ENCODE measurements at places on chromosomes 4 and X.

- no peak for DNase-seq
Measured at GRCh38 chr4:18934197-18934596, 912.6 kb upstream of the LCORL start.

DNA sequence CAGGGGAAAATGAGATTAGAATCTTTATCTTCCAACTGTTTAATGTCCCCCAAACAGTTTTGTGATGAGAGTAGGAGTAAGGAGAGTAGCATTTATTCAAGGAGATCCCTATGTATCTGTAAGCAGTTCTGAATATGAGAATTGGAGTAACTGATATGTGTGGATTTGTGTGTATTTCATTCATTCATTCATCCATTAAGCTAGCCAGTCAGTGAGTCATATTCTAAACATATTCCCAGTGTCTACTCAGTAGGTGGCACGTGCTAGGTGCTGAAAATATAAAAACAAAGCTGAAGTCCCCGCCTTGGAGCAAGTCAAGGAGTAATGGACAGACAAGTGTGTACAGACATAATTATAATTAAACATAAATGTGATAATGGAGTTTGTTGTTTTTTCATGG, 12.4 kb upstream of the STX18 start:
- no peak for DNase-seq

DNA sequence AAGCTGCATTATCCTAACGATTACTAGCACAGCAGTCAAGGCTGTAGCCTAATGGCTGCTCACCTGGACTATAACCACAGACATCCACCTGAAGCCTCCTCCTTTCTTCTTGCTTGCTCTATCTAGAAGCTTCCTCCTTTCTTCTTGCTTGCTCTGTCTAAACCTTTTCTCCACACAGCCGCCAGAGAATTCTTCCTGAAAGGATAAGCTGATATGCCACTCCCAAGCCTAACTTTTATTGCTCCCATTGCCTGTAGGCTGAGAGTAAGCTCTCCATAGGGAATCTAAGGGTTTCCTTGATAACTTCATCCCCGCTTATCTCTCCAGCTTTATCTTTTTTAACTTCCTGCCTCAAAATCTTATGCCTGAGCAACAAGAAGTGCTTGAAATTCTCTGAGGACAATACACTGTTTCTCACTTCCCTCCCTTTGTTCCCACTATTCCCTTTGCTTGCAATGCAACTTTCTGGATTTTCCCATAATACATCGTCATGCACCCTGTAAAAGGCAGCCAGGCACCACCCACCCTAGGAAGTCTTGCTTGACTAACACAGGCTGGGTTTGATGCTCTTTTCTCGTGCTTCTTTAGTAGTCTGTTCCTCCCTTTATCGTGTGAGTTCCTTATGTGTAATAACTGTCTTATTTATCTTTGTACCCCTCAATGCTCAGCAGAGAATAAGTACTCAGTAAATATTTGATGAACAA, 1.4 kb upstream of the LRIT3 start:
- DNase-seq: no peak

GRCh38 chr4:64353904-64354303, 55.3 kb downstream of the TECRL start:
- DNase-seq: no peak

DNA sequence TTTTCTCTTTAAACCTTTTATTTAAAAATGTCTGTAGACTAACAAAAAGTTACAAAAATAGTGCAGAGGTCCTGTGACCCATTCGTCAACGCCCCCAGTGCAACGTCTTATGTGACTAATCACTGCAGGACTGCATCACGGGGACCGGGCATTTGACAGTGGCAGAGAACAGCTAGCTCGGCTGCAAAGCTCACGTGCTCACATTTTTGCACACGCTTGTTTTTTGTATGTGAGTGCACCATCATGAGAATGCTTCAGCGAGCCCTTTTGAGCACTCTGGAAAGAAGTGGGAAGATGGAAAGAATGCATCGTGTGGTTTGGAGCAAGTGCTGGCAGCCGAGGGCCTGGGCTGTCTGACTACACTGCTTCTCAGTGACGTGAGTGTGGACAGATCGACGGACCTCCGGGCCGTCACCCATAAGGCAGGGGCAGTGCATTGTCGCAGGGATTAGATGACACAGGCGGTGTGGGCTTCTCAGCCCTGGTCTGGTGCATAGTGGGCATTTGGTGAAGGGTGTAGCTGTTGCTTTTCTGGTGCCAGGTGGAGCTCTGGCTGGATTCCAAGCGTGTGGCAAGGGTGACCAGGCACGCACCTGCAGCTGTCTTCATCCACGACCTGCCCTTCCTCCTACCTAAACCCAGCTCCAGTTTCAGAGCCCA, 17.7 kb downstream of the SPON2 start:
- no peak for DNase-seq

GRCh38 chr4:36677874-36678273, 396.5 kb downstream of the DTHD1 start:
- no peak for DNase-seq

DNA sequence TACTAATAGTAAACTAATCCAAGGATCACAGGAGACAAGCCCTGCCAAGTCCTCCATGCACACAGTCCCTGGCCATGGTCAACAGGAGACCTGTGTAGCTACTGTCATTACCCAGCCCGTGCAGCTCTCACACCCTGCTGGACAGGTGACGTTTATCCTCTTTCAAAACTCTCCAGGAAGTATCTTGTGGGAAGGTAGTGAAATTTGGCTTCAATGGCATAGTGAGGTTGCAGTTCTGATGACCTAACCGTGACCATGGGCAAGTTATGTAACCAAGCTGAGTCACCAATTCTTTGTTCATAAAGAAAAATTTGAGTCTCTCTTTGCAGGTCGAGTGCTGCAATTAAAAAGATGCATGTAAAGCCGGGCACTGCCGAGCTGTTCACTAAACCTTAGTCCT, 11.3 kb upstream of the SLC2A9 start:
- no peak for DNase-seq

DNA sequence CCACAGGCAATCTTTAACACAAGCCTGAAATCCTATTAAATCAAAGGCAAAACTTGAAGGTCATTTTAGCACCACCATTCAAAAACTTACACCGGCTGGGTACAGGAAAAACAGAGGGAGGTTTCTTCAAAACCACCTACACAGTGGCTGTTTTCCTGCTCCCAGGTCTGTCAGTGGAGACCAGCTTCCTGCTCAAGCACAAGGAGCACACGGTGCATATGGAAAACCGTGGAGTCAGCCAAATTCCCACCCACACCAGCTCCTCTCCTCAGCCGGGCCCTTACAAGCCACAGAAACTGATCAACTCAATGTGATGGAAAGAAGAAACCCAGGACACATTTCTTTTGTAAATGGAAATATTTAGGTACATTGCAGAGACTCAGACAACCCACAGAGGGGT, 14.3 kb upstream of the FAM241A start:
- DNase-seq: no peak

DNA sequence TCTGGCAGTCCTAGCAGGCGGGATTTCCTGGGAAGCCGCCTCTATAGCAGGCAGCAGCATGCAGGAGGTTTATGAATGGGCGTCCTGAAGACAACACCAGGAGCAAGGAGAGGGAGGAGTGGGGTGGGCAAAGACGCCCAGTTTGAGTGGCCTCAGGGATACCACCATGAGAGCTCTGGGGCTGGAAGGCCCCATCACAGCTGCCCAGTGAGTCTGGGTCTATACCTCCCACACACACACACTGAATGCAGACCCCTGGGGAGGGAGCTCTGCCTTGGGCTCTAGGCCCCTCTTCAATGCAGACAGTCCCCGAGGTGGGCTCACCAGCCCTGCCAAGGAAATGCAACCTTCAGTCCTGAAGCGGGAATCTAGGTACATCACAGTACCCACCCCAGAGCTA, 98.6 kb downstream of the AFAP1 start:
- DNase-seq: no peak

GRCh38 chr4:73275318-73275654, 16.7 kb upstream of the ANKRD17 start:
- DNase-seq: no peak

DNA sequence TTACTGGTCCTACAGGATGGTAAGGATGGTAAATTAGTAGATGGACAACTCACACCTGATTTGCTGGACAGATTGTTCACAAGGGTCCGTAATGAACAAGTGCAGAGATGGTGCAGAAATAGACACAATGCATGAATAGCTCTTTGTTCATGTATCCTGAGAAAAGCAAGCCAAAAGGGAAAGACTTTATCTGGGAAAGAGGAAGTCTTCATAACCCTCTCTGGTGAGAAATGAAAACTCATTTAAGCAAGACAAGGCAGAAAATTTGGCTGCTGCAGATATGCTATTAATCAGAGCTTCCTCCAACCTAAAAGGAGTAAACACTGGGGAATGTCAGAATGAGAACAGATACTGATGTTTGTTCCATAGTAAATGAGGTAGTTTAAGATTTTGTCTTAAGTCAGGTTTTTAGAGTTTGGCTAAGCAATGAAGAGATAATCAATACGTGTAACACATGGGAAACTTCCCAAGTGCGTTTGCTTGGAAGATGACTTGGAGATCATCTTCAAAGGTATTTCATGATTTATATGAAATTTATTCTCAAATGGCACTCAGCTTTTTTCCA, 152.4 kb upstream of the BMPR1B start:
- DNase-seq: no peak

GRCh38 chr4:73875401-73875800, 6.2 kb downstream of the CXCL1 start:
- no peak for DNase-seq

DNA sequence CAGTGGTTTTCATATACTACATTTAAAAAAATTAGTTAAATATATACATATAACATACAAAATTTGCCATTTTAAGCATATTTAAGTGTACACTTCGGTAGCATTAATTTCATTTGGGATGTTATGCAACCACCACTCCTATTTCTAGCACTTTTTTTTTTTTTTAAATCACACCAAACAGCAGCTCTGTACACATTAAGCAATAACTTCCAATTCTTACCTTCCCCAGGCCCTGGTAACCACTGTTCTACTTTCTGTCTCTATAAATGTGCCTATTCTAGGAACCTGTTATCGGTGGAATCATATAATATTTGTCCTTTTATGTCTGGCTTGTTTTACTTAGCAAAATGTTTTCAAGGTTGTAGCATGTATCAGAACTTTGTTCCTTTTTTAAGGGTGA, 39.1 kb downstream of the TMEM164 start:
- DNase-seq: no peak

- DNase-seq: no peak
Measured at GRCh38 chr4:36088542-36088941, 155.8 kb downstream of the ARAP2 start.

GRCh38 chr4:168131196-168131595, 38.9 kb downstream of the ANXA10 start:
- no peak for DNase-seq

DNA sequence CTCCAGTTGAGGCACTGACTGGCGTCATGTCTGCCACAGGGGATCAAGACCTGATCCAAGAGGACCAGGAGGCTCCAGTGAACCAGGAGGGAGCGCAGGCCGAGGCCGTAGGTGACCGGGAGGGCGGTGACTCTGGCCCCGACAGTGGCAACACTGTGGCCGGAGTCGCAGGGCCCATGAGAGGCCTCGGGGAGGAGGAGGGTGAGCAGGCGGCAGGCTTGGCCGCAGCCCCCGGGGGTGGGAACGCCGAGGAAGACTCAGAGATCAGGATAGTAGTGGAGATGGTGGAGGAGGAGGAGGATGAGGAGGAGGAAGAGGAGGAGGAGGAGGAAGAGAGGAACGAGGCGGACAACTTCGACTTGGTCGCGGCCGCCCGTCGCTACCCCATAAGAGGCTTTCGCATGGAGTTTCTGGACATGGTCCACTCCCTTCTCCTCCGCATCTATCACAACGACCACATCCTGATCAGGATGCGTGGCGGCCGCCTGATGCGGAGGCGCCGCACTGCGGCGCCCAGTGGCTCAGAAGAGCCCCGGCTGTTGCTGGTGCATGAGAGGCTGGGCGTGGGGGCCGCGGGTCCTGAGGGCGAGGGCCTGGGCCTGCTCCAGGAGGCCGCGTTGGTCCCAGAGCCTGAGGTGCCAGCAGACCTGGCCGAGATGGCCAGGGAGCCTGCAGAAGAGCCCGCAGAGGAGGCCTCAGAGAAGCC, 560 bp downstream of the CT47C1 start:
- DNase-seq: no peak

DNA sequence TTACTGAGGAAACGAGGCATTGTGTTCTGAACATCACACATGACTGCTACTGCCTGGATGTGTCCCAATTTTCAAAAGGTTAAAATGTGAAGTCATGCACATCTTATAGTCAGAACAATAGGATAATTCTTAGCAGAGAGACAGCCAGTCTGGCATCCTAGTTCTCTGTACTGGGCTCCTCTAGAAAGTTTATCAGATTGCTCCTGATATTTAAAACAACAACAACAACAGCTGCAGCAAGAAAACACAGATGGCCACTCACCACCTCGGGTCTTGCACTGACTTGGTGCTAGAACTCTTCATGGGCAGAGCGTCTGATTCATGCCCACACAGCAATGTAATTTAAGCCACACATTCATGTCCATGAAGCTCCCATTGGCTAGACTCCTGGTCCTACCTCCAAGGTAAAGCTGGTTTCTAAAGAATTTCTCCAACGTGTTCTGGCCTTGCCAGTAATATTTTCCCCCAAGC, 33.3 kb upstream of the SLC2A9 start:
- DNase-seq: no peak

- no peak for DNase-seq
Measured at GRCh38 chr4:166230841-166231240, 357.8 kb downstream of the TLL1 start.

DNA sequence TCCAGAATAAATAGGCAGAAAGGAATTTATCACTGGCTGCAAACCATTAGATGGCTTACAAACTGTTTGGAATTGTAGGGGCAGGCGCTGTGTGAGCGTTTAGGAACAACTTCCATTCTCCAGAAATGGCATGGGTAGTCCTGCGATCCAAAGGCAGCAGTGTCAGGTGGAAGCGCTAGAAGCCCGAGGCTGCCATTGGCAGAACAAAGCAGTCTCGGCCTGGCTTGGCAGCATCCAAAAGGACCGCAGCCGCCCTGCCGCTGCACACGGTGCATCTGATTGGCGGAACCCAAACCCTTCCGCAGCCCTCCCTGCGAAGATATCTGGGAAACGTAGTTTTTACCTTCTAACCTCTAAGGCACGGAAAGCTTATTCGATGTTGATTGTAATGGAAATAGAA, 23.6 kb upstream of the YTHDC1 start:
- DNase-seq: no peak

DNA sequence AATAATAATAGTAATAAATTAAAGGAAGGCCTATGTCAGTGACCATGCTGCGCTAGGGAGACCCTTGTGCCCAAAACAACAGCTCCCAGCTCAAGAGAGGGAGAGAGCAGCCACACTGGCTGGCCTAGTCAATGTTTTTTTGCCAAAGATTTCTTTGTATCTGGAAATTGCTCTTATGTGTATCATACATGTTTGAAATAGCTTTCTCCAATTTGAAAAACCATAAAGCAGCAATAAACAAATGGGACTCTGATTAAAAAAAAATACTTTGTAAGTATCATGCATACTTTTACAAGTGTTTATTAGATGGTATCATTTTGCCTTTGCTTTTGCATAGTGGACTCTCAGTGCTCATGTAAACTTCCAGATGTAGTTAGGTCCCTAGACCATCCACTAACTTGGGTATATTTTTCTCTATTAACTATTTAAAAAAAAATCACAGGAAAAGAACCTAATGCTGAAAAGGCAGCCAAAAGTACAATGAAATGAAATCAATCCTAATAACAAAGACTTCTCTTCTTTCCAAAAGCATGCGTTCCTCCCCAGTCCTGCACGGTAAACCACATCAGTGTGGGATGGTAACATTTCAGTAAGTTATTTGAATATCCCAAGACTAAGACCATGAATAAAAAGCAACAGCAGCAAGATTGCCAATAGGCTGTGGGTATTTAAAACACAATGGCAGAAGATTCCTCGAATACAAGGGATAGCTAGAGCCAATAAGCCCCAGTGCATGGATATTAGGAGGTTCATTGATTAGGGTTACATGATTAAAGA, 117.6 kb downstream of the PALLD start:
- no peak for DNase-seq
